ENCODE measurements at places on chromosomes 2 and 18.

DNA sequence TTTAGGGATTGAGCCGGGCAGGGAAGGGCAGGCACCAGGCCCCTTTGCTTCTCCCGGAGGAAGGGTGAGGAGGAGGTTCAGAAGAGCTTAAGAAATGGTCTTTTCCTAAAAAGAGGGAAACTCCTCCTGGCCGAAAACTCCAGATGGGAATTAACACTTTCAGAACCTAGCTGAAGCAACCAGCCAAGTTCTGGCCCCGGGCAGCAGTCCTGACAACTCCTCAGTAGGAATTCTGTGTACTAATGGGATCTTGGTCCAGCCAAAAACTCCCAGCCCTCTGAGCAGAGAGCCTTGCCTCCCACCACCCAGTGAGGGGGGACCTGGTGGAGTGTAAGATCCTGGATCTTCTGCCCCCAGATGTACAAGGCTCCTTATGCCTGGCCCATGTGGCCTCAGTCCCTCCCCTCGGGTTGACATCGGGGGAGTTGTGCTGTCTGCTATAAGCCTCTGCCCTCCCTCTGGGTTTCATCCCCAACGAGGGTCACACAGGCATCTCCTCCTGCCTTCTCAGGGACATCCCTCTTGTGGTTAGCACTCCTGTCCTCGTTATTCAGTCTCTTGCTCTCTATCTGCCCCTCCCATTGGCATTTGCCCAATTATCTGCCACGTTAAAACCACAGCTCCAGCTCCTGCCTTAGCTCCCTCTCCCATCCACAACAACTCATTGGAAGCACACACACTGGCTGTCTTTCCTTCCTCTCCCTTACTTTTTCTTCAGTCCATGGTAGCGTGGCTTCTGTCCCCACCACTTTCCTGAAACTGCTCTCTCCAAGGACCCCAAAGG, 184.6 kb downstream of the CYP26B1 start:
- no peak for DNase-seq

GRCh38 chr2:112050316-112050715, 4.8 kb upstream of the TMEM87B start:
- DNase-seq: no peak

DNA sequence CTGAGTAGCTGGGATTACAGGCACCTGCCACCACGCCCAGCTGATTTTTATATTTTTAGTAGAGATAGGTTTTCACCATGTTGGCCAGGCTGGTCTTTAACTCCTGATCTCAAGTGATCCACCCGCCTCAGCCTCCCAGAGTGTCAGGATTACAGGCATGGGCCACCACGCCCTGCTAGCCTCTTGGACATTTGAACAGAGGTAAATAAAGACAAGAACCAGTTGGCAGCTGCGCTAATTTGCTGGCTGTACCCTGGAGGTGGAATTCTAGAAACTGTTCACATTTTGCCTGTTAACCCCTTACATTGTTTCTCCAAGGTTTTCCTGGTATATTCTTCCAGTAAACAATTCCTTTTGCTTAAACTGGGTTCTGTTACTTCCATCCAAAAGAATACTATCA, 132.9 kb downstream of the CDH2 start:
- DNase-seq: no peak

DNA sequence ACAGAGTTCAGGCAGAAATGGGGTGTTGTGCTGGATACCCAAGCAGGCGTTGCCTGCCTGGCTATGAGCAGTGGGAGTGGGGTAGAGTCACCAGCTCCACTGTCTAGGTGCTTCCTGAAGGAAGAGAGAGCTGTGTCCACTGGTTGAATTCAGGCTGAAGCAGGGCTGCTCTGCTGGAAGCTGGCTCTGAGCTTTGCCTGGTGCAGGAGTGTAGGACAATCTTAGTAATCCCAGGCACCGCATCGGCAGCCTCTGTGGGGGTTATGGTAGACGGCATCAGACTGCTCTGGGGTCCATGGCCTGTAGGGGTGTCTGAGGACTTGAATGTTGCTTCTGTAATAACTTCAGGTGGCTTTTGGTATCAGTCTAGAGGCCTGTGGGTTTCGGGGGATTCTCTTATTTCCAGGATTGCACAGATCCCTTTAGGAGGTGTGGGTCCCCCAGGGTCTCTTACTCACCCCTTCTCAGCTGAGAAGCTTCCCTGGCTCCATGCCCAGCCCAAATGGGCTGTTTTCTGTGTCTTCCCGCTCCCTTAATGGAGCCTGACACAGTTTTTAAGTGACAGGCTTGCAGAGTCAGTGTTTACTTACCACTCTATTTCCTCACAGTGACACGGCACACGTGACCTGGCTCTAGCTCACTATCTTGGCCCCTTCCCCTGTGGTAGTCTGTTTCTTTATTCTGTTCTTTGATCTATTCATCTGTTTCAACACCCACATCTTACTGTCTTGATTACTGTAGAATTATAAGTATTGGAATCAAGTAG, 644.3 kb downstream of the CBLN2 start:
- DNase-seq: no peak

GRCh38 chr2:182426082-182426917, 536 bp downstream of the PDE1A start:
- DNase-seq: no peak

DNA sequence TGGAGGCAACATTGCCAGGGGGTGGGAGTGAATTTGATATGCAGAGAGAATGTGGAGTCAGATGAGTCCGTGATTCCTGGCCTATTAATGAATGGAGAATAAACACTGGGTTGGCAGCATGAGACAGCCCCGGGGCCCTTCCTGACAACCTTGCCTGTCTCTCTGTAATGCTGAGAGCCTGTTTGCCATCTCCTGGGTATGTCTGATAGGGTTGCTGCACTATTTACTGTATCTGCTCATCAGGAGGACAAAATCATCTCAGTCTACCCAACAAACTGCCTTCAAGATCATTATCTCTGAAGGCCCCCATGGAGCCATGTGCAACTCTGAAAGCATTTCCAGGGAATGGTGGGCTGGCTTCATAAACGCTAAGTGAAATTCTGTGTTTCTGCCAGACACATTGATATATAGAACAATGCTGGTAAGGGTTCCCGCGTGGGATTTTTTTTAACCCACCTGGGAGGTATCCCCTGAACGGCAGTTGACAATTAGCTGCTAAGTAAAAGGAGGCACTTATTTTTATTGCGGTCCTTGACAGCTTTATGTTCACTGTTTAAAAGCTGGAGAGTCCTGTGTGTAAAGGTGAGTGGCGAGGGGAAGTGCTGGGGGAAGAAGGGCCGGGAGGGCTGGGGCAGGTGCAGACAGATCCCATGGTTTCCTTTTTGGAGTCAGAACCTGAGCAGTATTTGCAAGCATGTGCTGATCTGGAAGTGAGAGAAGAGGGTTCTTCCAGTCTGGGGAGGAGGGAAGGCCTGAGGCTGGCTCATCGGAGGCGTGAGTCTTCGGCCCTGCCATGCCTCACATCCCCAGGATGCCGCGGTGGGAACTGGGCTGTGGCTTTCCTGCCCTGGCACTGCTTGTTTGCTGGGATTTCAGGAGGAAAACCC, 64.8 kb downstream of the ARHGAP25 start:
- DNase-seq: no peak

DNA sequence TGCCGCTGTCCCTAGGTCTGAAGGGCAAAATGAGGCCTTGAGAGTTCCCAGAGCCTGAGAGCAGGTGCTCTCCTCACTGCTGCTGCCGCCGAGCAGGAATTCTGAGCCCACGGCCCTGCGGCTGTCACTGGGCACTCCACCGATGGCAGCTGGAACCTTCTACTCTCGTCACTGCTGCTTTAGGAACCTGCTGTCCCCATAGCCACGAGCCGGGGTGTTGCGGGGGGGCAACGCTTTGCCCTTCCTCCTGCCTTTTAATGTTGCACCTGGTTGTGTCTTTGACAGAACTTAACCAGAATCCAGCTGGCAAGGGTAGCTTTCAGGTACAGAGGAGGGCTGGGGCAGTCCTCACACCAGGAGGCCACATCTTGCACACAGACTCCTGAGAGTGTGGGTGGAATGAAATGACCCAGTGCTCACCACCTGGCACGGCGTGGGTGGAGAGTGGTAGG, 32.3 kb downstream of the NCK2 start:
- no peak for DNase-seq

- DNase-seq: peak; percentile 50
Observed at GRCh38 chr2:152497481-152498052, 162.6 kb downstream of the FMNL2 start.

DNA sequence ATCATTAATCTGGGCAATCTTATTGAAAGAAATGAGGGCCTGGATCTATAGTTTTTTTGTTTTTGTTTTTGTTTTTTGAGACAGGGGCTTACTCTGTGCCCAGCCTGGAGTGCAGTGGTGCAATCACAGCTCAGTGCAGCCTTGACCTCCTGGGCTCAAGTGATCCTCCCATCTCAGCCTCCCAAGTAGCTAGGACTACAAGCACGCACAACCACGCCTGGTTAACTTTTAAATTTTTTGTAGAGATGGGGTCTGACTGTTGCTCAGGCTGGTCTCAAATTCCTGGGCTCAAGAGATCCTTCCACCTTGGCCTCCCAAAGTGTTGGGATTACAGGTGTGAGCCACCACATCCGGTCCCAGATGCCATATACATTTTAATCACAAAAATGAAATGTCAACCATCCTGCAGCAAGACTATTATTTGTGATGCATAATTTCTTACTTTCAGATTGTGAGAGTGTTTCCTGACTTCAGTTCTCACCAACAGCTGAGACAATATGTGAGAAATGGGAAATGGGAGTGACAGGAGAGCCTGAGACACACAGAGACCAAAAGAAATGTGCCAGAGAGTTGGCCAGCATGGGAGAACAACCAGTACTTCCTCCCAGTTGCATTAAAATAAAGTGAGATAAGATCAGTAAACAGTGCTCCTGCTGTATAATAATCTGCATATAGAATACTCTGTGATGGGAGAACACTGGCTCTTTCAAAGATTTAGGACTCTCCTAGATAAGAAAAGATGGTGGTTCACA, 87.6 kb downstream of the METTL8 start:
- peak; percentile 65 for DNase-seq

- DNase-seq: no peak
Observed at GRCh38 chr2:487186-488079, 189.8 kb downstream of the TMEM18 start.

DNA sequence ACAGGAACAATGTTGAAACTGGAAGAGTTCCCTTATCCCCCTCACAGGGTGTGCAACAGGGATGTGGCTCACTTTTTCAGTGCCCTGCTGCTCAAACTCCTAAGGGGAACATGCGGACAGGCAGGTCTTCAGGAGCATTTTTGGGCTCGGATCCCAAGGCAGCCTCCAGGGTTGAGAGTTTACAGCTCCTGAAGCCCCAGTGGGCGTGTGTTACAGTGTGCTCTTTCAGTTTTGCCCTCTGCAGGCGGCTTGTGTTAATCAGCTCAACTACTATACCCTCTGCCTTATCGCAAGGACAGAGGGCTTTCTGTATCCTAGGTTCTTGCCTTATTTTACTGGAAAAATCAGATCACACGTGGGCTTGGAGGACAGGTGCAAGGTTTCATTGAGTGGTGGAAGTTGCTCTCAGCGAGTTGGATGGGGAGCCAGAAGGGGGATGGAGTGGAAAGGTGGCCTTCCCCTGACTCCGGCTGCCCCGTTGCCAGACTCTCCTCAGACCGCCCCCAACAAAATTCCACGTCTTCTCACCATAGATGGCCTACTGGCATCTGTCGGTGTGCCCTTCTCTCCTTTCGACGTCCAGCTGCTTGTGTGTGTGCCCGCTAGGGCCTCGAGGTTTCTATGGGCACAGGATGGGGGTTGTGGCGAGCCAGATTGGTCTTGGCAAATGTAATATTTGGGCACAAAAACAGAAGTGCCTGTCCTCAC, 541.9 kb downstream of the TMX3 start:
- DNase-seq: no peak

DNA sequence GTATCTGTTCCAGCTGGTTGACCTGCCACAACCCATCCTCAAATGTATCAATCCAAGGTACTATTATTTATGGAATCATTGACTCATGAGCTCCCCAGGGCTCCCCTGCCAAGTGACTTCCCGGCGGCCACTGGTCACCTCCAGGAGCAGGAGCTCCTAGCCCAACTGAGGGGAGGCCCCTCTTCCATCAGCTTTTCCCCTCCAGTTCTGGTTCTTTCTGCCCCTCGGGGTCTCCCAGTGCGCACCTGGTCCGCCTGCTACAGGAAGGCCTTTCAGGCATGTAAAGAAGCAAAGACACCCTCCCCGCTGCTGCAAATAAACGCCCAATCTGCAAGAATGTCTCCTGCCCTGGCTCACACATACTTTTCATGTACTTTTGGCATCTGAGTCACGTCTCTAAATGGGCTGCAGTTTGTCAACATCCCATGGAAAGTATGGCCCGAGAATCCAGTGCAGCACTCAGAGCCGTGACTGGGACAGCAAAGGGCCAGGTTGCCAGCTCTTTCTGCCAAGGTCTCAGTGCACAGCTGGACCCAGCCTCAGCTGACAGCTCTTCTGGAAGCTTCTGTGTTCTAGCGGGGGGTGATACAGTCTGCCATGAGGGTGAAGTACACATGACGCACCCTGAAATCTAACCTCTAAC, 41.4 kb downstream of the KLHL29 start:
- no peak for DNase-seq

DNA sequence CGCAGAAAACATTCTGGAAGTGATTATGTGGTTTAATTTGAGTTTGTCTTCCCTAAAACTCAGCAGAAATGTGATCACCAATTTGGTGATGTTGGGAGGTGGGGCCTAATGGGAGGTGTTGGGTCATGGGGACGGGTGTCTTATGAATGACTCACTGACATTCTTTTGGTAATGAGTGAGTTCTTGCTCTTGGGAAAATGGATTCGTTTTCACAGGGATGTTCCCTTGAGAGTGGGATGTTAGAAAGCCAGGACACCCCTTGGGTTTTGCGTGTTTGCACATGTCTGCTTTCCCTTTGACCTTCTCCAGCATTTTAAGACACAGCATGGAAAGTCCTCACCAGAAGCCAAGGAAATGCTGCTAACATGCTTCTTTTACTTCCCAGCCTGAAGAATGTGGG, 321.5 kb upstream of the NT5C1B start:
- no peak for DNase-seq

All from GM12865 (cell line).